B cell (primary cell): ENCODE measurements at places on chromosomes 7 and 10.

- DNase-seq, result no peak
Observed at GRCh38 chr7:42414941-42415505, 178.0 kb upstream of the GLI3 start.

DNA sequence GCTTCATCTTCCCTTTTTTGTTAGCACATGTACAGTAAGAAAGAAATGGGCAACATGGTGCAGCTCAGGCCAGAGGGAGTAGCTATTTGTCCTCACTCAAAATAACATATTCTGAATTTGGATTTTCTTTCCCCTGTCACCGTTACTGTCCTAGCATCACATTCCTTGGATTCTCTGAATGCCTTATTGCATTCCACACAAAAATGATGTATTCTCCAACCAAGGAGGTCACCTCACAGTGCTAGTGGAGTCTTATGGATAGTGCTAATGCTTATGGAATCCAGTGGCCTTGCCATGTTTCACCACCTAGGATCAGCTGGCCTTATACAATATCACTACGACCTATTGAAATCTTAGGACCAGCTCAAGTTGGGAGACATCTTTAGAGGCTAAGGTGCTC lies 7.2 kb downstream of the PRSS58 start:
- DNase-seq, result no peak

DNA sequence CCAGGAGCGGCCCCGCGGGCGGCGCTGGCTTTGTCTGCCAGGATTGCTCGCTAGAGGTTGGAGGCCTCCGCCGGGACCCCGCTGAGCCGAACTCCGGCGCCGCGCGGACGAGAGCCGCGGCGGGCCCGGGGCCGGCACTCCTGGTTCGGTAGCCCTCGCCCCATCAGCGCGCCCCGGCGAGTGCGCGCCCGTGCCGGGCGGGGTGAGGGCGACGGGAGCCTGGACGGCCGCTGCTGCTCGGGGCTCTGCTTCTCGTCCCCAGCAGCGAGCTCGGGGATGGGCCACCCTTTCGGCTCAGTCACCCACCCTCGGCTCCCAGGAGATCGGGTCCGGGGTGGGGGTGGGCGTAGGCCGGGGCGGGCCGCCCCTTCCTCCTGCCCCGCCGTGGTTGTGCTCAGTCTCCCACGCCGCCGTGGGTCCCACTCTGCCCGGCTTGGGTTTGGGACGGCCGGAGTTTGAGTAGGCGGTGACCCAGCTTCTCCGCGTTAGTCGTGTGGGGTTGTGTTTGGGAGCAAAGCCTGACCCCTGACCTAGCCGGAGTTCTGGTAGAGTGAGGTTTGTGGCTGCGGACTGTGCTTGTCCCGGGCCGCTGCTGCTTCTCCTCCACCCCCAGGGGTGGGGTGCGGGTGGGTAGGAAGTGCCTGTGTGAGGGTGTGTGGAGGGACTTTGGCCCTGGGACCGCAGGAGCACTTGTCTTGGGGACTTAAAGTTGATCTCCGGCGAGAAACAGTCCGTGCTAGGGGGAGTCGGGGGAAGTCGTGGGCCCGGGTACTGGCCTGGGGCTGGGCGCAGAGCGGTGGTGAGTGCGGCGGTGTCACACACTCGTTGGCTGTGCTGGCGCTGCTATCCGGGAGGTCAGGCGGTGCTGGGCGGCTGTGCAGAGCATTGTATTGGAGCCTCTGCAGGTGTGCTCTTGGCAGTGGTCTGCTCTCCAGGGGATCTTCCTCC lies 677 bp downstream of the TSPAN14 start:
- DNase-seq, result peak; percentile 55

DNA sequence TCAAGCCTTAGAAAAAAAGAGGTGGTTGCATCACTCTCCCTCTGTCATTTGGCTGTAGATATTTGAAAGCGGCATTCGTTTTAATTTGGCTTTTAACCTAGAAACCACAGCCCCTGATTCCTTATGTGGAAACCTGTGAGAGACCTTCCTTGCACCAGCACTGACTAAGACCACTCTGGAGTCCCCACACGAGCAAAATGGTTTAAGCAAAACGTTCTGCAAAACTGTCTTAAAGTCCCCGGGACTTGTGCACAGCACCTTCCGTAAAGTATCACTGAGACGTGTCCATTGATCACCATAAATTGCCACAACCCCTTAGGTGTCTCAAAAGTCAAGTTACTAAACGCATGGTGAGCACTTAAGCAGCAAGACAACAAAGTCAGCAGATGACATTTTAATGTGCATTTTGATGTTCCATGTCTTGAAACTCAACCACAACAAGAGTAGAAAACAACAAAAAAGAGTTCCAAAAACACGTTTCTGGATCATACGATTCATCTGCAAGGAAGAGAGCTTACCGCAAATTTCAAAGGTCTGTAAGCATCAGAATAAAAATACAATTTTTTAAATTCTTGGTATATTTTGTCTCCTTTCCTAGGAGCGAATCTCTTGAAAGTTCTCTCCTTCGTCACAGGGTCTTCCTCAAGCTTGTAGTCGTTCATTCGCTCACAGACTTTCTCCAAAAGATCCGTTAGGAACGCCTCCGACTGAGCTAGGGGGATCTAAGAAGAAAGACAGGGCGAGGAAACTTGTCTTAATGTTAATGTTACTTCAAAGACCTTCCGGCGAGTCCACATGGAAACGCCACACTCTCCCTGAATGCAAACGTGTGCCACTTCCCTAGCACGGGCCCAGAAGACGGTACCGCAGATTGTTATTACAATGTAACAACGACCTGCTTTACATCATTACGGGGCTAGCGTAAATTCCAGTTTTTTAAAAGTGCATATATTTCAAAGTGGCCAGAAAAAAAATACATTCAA lies 37.7 kb downstream of the CNPY1 start:
- peak; percentile 40 for DNase-seq

DNA sequence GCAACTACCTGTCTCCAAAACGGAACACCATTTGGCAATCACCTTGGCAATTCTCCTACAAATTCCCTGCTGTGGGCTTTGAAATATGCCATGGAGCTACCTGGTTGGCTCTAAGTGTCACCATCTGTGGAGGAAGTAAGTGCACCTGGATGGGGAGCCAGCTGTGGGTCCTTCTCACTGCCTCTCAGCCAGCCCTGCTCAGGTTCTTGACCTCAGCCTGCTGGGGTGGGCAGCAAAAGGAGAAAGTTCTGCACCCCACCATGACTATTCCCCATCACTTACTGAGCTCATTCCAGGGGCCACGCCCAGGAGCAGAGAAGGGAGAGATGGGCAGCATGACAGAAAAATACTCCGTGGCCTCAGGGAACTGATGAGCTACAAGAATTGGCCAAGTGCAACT lies 158.7 kb downstream of the TNS3 start:
- DNase-seq, result no peak

DNA sequence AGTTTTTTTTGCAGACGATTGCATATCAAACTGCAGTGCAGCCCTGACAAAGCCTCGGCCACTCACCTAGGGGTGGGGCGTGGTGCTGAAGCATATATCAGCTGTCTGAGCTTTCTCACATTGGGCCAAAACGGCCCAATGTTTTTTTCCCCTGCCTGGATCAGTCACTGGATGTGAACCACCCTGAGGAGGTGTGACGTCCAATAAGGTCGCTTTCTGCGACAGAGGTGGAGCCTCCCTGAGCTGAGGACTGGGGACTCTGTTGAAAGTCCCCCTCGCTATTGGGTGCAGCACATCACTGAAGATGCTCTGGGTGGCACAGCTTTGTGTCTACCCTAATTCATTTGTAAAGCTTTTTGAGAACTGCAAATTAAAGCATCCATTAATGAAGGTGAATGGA lies 60.9 kb downstream of the SEM1 start:
- DNase-seq, result no peak

DNA sequence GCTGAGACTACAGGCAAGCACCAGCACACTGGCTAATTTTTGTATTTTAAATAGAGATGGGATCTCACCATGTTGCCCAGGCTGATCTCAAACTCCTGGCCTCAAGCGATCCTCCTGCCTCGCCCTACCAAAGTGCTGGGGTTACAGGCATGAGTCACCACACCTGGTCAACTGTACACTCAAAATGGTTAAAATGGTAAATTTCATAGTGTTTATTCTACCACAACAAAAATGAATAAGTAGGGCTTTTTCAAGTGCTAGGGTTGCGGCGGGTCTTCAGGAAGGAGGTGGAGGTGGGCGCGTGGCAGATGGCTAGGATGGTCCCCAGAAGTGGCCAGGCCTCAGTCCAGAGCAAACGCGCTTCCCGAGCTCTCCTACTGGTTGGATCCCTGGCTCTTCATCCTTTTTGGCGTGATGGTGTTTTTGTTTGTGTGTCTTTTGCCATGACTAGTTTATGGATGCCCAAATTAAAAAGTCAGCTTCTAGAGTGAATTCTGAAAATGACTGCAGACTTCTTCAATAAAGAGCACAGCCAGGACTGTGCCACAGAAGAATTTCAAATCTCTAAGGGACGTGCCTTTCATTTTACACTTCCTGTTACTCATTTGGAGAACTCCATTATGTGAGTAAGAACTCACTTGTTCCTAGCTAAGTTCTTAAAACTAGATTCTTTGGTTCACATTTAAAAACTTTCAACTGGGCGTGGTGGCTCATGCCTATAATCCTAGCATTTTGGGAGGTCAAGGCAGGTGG lies 73.9 kb downstream of the TMEM130 start:
- no peak for DNase-seq

- peak; percentile 89 for DNase-seq
Observed at GRCh38 chr7:25894902-25895791, 256.9 kb upstream of the NFE2L3 start.

DNA sequence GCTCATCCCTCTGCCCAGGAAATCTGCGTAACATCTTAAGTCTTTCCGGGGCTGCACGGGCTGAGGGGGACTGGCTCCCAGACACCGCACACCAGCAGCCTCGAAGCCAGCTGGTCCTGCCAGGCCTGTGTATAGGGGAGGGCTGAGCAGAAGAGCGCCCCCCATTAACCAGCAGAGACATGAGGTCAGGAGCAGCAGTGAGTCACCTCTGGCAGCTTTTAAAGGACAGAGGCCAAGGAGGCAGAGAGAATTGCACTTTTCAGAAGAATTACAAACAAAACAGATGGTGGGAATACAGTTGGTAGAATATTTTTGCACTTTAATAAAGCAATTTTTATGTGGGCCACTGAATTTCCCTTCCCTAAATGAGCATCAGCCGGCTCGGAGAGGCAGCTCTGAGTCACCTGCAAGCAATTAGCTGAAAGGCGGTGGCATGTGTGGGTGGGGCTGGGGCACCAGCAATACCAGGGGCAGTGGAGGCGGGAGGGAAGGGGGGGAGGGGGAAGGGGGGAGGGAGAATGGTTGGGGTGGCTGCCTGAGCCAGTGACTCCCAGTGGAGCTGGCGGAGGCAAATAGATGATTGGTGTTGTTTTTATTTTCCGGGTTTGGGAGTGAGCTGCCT lies 39.1 kb downstream of the GOLGA7B start:
- DNase-seq, result no peak
